ENCODE measurements at places on chromosomes 11 and 22.
A peak's percentile ranks its signal among the peaks of the same experiment; 100 is the strongest.

DNA sequence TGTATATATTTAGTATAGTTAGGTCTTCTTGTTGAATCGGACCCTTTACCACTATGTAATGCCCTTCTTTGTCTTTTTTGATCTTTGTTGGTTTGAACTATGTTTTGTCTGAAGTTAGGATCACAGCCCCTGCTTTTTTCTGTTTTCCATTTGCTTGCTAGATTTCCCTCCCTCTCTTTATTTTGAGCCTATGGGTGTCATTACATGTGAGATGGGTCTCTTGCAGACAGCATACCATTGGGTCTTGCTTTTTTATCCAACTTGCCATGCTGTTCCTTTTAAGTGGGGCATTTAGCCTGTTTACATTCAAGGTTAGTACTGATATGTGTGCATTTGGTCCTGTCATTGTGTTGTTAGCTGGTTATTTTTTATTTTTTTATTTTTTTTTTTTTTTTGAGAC lies 224.6 kb downstream of the INSC start:
- DNase-seq = no peak

DNA sequence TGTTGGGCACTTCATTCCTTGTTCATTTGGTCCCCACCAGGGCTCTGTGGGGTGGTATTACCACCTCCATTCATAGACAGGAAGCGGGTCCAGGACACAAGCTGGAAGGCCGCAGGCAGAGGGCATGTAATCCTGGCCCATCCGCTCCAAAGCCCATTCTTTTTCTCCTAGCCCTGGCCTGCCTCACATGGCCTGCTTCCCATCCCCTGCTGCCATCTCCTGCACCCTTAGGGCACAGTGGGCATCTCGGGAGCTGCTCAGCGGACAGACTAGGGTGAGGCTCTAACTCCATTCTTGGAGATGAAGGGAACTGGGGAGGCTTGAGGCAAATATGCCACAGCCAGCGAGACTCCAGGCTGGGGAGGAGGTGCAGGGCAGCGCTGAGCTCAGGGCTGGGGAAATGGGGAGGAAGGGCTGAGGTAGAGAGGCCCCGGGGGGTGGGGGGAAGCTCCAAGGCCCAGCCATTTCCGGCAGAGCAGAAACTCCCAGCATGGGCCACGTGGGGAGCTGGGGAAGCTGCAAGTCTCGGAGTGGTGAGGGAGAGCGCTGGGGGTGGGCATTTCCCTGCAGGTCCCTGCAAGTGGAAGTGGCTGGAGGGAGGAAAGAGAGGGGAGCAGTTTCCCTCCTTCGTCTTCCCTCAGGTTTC lies 14.3 kb upstream of the BCL9L start:
- DNase-seq = peak; percentile 38

DNA sequence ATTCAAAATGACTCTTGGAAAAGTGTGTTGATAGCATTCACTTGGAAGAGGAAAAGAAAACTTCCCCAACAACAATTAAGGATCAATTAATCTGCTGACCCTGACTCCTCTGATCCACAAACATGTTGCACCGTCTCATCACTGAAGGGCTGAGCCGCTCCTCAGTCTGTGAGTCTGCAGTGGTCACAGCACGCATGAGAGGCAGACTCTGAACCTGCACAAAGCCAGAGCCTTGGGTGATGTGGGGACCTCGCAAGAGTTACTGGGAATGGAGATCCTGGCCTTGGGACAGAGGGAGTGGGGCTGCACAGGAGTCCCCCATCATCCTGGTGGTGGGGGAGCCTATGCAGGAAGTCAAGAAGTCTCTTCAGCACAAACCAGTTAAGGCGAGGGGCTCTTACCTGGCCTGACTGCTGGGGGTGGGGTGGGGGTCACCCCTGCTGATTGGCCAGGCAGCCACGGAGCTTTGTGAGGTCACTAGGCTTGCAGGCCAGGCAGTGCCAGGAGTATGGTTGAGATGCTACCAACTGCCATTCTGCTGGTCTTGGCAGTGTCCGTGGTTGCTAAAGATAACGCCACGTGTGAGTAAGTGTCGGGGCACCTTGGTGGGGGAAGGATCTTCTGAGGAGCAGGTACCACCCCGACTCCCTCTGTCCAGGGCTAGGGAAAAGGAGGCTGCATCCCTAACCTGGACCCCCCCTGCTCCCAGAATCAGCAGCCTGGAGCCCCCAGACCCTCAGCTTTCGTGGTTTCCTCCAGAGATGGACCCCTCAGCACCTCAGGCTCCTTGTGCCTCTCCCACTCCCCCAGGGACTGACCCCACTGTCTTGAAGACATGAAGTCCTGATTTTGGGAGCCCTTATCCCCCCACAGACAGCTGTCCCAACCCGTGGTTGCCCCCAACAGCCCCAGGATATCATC lies at the start of gene ACR:
Gene ACR, plus strand, starts transcription at position 477 of the 921 bp plus-strand sequence. Its CDS starts 32 bp downstream, at position 509.
- no peak for DNase-seq

- DNase-seq = no peak
These were observed 23.9 kb downstream of the GLB1L2 start for GRCh38 chr11:134355656-134356055.

GRCh38 chr11:126114486-126115126 lies 51.9 kb upstream of the CDON start:
- DNase-seq = no peak

GRCh38 chr11:127632976-127633680 lies 632.6 kb upstream of the KIRREL3 start:
- DNase-seq = no peak

DNA sequence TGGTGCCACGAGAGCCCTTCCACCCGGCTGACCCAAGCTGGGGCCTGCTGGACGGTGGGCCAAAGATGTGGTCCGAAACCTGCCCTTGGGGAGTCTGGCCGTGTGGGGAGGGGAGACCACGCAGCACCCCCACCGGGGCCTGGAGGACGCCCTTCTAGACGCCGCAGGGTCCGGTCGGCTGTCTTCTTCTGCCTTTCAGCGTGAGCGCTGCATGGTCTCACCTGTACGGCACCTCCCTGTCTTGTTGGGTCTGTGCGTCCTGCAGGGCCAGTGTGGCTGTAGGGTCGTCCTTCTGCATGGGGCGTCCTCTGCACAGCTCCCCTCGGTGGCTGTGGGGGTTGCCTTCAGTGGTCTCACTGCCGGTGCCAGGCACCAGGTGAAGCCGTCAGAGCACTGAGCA lies 2.8 kb downstream of the BRSK2 start:
- DNase-seq = no peak

DNA sequence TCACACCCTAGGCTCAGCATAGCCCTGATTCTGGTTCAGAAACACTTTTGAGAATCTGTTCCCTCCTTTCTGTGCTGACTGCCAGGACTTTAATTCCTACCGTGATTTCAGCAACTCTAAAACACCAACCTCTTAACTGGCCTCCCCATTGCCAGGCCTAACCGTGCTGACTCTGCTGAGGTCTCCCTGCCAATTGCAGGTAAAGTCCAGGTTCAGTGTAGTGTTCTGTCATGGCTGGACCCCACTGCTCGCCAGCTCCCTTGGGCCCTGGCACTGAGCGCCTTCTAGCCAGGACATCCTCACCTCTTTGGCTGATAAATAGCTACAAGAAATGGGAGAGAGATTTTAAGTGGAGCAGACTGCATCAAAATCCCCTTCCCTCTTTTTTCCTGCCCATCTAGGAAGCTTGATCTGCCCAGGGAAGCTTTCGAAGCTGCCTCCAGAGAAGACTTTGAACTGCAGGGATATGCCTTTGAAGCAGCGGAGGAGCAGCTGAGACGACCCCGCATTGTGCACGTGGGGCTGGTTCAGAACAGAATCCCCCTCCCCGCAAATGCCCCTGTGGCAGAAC lies 4.7 kb downstream of the UPB1 start:
- DNase-seq = no peak

DNA sequence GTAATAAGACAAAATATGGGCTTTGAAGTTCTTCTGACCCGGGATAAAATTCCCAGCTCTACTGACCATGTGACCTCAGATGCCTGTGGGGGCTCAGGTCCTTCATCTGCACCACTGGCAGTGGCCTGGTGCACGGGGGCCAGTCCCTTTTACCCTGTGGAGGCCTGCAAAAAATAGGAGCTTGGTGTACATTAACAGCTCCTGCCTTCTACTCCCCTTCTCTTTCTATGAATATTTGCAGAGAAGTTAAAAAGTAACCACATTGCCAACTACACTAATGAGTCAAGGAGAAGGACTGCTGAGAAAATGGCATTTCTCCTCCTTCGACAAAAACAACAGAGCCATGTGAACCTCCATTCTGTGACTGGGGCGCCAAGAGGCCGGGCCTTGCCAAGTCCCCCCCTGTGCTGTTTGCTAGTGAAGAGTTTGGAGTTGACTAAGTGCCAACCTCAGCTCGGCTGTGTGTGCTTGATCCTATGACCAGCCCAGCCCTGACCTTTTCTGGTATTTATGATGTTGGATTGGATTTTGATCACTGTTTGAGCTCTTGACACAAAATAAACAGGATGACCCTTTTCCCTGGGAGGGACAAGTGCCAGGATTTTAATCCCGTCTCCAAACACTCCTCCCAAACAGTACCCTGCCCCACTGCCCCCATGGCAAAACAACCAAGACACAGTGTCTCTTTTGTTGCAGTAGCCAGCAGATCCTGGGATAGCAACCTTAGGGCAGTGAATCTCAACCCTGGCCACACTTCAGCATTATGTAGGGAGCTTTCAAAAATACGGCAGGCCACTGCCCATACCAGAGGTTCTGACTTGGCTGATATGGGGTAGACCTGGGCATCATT lies 380.1 kb downstream of the LARGE1 start:
- no peak for DNase-seq

DNA sequence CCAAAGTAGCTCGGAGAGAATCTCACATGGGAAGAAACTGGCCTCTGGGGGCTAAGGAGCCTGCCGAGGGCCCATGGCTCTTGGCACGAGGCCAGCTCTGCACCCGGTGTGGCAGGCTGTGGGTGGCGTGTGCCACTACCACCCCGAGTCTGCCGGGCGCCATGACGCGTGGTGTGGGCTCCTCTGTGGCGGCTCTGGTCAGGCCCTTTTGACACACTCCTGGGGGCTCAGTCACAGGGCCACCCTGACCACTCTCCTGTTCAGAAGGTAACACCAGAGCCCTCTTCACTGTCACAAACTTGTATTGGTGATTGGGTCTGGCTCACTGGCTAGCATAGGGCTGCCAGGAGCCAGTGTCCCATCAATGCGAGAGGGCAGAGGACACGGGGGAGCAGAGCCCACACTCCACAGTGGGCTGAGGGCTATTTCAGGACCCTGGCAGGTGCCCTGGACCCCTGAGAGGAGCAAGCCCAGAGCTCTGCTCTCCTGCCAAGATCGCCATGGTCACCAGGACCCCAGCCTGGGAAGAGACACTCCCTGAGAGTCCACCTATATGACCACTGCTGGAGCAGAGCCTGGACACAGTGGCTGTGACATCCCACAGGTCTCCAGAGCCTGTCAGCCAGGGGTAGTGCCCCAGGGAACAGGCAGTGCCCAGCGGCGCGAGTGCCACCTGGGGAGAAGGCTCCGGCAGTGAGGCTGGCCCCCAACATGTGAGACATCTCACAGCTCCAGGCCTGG lies 8.6 kb upstream of the PPM1F start:
- DNase-seq = no peak

DNA sequence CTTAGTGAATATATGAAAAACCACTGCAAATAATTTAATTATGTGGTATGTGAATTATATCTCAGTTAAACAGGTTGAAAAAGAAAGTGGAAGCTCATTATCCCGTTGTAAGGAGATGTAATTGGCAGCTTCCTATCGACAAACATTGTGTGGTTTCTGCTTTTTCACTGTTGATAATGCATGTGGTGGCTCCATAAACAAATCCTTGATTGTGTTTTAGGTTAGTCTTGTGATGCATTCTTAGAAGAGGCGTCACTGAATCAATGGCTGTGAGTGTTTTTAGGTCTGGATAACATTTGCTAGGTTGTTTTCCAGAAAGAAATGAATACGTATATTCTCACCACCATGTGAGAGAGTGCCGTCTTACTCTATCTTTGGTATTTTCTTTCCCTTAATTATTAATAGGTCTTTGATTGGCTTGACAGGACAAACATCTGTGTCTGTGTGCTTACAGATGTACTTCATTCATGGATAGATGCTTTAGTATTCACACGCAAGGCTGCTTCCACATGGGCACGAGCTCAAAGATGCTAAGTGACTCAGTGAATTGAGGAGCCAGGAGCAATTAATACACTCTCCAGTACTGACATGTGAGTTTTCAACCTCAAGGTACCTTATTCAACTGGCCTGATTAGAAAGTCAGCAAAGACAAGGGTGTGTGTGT lies 166.7 kb downstream of the TBC1D22A start:
- DNase-seq = no peak

DNA sequence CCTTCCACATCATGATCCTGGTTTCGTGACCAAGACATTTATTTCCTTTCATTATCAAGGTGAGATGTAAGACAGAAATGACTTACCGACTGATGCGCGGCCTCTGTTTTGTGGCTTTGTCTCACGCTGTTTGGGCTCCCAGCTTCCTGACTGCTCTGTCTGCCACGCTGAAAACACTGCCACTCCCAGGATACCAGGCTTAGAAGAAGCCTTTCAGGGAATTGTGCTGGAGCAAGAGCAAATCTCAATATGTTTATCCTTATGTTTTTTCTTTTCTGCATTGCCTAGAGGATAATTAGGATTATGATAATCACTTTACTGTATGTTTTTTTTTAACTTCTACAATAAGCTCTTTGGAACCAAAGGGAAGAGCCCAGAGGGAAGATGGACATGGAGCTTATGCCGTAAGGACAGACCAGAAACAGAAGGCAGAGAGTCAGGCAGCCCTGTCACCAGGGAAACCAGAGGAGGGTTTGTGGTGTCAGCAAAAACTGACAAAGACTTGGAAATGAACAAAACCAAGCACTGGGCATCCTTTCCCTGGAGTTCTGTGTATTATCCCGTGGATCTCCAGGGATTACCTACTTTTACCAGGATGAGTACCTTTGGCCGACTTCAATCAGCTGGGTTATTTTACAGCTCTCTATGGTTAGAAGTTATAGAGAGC lies 68.2 kb upstream of the ISX start:
- no peak for DNase-seq

DNA sequence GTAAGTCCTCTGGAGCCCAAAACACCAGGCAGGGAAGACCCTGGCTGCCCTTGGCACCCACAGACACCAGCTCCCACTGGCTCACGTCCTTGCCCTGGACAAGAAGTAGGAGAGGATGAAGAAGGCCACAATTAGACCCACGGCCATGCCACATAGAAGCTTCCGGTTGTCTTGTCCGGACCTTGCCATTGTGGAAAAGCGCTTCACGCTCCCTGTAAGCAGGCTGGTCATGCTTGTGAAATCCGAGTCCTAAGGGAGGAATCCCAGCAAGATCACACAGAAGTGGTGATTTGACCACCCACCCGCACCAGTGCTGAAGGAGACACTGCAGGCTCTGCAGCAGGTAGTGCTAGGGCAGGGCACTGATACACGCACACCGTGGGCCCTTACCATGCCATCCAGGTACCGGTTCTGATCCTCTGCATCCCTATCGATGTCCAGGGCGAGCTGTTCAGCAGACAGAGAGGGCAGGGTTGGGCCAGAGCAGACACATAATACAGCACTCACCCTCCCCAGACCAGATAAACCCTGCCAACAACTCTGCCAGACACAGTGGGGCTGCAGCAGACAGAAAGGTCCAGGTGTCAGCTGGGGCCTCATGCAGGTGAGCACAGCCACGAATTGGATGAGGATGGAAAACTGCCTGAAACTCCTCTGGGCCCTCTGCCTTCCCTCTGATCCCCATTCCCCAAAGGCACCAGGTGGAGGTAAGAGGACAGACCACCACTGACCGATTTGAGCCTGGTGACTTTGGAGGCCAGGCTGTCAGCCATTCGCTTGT lies 1.8 kb downstream of the BET1L start:
- DNase-seq = no peak

GRCh38 chr22:49432211-49432896 lies 395.3 kb downstream of the BRD1 start:
- DNase-seq = no peak
